ENCODE measurements at places on chromosomes 1 and 21.

GRCh38 chr1:32953495-32953894 lies 11.1 kb downstream of the RNF19B start:
- DNase-seq, result no peak

GRCh38 chr1:165300400-165300903 lies 56.1 kb downstream of the LMX1A start:
- no peak for DNase-seq

- no peak for DNase-seq
These were observed 61.9 kb downstream of the CLSTN1 start for GRCh38 chr1:9761855-9762254.

DNA sequence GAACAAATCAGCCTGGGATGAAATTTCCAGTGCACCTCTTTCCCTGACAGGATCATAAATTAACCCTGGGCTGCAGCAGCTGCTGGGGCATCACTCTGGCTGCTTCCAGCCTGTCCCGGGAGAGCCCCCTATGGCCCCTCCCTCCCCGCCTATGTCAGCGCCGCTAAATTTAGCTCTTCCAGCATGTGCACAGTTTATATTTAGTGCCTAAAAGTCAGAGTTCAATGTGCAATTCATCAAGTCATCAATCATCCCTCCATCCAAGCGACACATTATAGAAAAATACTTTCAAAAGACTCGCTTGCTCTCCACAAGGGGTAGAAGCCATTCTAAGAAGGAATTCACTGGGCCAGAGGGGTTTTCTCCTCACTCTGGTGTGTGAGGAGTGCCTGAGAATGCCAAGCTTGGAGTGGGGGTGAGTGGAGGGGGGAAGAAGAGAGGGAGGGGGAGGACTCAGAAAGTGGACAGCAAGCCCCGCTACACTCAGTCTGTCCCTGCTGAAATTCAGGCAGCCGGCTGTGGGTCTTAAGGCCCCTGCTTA lies 37.4 kb downstream of the XCL1 start:
- no peak for DNase-seq

GRCh38 chr1:155170806-155171205 lies 2.3 kb downstream of the KRTCAP2 start:
- DNase-seq, result no peak

DNA sequence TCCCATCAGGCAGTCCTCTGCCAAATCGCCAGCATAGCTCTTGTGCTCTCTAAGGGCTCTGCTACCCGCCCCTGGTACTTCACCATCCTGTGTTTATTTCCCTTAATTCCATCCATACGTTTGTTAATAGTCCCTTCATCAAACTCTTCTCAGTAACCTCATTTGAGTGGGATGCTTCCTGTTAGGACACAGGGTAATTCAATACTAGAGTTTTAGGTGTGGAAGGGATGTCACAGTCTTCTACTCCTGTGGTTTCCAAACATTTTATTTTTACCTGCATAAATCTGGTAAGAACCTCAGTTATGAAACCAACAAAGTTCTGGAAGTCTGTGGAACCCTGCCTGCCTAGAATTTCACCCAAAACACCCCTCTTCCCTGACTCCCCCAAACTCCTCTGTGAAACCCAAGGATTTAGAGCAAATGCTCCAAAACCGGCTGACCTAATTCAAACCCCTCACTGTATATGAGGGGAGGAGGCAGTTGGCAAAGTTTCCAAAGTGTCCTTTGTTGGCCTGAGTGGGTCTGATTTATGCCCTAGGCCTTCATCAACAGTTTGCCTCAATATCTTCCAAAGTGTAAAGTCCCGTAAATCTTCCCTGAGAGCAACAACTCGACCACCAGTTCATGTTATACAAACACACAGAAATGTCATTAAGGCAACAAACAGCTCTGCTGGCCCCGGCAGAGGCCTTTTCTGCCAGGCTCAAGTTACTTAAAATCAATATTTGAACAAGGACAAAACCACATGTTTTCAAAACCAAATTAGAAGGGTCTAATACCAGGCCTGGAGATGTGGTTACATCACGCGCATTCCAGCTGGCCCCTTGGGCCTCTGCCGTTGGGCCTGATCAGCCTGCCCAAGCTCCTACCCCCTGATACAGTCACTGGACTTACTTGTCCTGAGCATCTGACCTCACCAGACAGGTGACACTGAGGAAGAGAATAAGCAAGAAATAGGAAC lies 82.4 kb upstream of the FGGY start:
- DNase-seq, result no peak

GRCh38 chr1:10402729-10403274 lies 3.9 kb downstream of the PGD start:
- DNase-seq, result no peak

DNA sequence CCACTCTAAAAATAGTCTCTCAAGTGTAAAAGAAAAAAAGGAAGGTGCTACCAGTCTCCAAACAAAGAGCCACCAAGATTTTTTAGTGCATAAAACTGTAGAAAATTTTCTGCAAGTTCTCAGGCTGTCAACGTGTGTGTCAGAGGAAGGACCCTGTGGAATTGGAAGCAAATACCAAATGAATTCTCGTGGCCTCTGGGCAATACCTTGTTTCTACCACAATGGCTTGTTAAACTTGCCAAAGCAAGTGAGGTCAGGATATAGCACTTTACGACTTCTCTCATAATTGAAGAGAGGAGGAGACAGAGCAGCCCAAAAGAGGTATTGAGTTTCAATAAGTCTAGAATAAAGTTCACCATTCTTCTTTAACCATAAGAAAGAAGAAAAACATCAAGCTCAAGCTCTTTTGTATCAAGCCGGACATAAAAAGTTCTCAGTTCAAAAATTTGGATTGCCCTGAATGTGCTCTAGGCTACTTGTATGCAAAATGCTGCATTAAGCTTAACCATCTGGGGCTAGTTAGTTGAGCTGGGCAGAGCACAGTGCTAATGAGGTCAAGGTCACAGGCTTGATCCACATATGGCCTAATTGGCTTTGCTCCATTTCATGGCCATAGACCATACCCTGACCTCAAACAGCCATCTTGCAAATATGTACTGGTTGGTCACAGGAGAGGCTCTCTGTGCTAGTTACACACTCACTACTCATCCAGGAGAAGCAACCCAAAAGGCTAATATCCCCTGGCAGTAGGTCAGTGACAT lies 60.5 kb downstream of the TBX15 start:
- DNase-seq, result no peak

GRCh38 chr1:168518201-168518689 lies 25.6 kb downstream of the XCL2 start:
- no peak for DNase-seq

GRCh38 chr1:173868266-173869020 lies at the start of gene ZBTB37:
Gene ZBTB37 (plus strand): TSS chr1:173868380. CDS start chr1:173870226, 1,846 bp downstream.
- no peak for DNase-seq

DNA sequence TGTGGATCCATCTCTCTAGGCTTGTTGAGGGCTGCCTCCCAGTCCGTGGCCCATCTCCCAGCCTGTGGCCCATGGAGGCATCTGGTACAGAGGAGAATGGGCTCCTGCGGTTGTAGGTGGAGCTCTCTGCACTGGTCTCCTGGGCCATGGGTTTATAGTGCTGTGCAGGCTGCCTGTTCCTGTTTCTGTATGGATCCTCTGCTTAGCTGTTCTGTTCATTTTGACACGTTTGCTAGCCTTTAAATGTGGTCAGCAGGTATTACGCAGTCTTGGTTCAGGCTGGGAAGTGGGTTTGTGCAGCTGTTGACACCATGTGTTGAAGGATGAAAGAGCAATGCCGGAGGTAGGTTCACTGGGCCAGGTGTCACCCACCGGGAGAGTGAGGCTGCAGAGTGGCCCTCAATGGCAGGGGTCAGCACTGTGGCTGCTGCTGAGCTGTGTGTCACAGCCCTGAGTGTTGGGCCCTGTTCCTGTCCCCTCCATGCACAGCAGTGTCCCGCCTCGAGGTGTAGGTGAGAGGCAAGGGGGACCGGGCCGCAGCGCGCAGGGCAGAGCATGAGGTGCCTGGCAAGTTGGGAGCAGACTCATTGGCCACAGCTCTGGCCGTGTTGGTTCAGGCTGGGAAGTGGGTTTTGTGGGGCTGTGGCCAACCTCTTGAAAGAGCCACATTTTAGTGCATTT lies 39.0 kb downstream of the SNAP47 start:
- no peak for DNase-seq

- DNase-seq, result no peak
These were observed 259.3 kb upstream of the CACYBP start for GRCh38 chr1:174740249-174740968.

Measured in Ammon's horn (tissue), 1 donor.